ENCODE measurements at places on chromosomes 12 and 14.

GRCh38 chr14:48323665-48324064 lies 648.3 kb upstream of the MDGA2 start:
- DNase-seq: no peak

GRCh38 chr12:116138364-116138763 lies 139.1 kb downstream of the MED13L start:
- no peak for DNase-seq

- no peak for DNase-seq
Measured at GRCh38 chr14:91729756-91730155, 2.1 kb downstream of the CATSPERB start.

DNA sequence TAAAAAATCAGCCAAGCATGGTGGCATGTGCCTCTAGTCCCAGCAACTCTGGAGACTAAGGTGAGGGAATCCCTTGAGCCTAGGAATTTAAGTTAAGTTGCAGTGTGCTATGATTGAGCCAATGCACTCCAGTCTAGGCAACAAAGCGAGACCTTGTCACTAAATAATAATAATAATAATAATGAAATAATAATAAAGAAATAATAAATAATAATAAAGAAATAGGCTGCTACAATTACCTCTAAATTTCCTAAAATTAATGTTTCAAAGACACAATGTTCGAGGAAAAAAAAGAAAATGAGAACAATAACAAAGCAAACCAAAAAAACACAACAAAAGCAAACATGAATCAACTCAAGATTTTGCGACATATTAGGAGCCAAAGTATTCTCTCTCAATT lies 29.7 kb downstream of the RALGAPA1 start:
- no peak for DNase-seq

DNA sequence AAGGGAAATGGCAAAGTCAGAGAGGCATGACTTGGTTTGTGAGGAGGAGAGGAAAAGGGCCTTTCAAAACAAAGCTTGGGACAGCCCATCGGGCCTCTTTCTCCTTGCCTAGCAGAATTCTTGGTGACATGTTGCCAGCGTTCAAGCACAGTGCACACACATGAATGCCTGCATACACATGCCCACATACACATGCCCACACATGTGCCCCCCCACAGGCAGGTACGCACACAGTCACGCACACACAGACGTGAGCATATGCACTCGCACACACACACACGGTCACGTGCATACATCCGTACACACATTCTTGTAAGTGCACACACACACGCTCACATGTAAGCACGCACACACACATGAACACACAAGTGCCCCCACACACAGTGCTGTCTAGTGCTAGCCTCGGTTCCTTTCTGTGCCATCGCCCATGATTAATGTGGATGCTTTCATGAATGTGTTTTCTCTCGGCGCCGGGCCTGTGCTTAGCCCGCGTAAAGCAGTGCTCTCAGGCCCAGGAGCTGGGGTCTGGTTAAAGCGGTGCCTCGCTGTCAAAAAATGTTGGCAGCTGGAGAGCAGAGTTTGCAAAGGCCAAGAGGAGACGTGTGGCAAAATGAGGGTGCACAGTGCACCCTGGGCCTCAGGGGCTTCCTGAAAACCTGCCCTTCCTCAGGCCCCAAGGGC lies 328.8 kb upstream of the DIO3 start:
- DNase-seq: no peak

- DNase-seq: no peak
Measured at GRCh38 chr14:68770051-68770450, 22.8 kb downstream of the ZFP36L1 start.

DNA sequence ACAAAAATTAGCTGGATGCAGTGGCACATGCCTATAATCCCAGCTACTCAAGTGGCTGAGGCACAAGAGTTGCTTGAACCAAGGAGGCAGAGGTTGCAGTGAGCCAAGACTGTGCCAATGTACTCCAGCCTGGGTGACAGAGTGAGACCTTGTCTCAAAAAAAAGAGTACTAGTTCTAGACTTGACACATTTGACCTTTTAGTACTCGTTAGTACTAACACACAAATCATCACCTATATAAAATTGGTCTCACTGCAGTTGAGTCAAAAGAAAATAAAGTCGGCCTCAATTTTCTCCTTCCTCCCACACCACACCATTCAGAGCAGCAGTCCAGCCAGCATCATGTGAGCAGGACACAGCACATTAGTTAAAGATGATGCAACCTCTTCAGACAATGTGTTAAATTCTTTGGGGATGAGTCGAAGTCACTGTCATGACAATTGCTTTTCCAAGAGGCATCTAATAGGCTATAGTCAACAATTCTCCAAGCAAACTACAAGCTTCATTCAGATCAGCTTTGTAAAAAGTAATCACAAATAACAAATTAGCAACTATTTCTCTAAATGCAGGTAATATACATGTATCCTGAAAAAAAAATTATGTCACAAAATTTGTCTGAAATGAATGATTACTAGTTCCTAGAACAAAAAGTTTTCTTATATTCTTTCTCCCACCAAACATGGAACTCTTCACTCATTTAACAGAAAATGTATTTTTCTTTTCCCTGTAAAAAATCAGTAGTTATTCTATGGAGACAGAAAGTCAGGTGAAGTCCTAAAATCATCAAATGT lies 55.6 kb downstream of the CLIP1 start:
- DNase-seq: no peak

DNA sequence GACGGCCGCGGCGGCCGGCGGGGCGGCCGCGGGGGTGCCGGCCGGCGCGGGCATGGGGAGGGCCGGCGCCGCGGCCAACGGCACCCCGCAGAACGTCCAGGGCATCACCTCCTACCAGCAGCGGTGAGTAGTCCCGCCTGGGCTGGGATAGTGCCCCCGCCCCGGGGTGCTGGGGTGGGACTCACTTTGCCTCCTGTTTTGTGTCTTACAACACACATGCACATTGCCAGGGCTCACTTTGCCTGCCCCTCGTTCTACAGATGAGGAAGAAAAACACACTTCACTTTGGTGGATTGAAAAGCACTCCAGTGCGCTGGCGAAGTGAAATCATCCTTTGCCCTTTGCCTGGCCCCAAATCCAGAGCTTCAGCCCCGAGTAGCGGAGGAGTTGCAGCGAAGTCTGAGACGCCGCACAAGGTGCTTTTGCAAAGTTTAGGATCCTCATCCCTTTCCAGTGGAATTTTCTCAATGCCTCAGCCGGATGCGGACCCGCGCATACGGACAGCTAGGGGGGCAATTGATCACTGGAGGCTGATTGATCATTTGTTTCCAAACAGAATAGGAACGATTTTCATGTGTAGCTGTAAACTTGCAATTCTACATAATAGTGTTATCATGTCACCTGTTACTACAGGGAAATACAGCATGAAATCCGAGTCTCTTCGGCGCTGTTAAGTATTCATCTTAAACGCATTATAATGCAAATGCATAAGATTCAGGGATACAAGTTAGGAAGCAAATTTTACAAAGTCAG lies 3.6 kb upstream of the NPAS3 start:
- DNase-seq: no peak

GRCh38 chr14:95071649-95072280 lies 85.6 kb downstream of the DICER1 start:
- DNase-seq: no peak

DNA sequence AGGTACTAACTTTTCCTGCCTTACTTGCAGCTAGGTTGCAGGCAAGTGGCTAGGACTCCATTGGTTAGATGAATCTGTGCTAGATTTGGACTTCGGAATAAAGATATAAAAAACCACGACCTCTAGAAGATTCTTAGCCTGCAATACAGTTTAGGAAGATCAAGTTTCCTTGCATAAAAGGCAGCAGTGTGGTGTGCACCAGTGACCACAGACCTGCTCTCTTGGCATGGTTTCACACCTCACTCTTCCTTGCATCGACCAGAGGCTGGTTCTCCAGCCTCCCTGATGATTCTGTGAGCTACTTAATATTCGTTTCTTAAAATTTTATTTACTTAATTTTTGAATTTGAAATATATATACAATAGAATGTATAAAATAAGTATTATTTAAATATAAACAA lies 9.8 kb downstream of the KLHDC1 start:
- DNase-seq: no peak

DNA sequence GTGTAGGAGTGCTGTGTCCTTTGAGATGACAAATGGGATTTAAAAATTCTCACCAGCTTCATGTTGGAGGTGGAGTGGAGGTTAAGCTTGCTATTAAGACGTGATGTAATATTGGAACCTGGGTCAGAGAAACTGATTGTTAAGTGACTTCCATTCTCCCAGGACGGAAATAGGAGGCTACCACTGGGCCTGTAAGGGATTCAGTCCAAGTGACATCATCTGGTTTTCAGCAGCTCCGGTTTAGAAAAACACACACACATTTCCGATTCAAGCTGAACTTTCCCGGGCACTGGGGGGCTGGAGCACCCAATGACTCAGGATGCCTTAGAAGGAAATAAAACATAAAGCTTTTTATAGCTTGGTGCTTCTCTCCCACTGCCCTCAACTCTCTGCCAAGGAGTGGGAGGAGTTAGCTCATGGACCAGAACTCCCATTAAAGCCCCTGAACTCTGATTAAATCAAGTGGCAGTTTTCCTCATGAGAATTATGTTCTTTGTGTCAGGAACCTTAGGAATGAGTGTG lies 12.4 kb downstream of the CALM1 start:
- no peak for DNase-seq

GRCh38 chr12:55742719-55743405 lies at the start of gene GDF11:
Gene GDF11, plus strand, starts transcription at chr12:55743122. Its CDS starts 195 bp downstream, at chr12:55743317.
- DNase-seq: peak; percentile 73

DNA sequence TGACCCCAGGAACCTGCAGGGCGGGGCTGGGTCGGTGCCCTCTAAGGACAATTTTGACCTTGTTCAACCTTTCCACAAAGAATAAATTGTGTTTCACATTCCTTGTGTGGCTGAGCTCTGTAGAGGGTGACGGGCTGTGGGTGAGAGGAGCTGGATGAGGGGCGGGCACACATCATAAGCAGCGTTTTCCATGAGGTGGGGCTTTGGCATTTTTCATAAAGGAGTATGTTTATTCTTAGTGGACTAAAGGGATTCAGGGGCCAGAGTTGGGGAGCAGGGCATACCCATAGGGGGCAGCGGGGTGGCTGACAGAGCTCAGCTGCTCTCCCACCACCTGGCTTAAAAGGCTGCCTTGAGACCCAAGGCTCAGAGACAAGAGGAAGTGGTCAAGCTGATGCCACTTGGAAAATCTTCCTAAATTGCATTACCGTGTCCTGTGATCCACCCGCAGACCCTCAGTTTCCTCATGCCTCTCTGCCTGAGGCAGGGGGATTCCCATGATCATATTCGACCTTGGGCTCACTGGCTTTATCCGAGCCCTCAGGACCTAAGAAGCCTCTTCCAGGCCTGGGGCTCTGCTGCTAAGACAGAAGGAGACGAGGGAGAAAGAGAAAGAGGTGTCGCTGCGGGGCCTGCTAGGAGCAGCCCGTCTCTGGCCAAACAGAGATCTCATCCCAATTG lies 11.4 kb downstream of the MMP14 start:
- peak; percentile 22 for DNase-seq

Data from CD4-positive, alpha-beta T cell treated with Interleukin-15 for 1 hour (primary cell).